ENCODE measurements at places on chromosomes 13 and 19.

GRCh38 chr13:62702502-62702901 lies 1286.9 kb upstream of the PCDH20 start:
- DNase-seq: no peak

DNA sequence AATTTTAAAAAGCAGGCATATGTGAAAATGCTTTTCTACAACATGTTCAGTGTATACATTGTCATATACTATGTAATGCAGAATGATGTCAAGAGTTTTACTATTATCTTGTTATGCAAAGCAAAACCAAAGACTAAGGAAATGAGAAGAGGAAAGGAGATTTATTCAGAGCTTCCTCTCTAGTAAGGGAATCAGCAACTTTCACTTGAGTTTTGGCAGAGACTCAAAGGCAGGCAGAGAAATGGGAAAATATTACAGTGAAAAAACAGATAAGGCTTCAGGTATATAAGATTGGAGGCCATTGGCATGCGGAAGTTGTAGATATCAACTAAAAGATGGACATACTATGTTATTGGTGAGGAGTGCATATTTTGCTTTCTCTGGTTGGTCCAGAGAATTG lies 512.0 kb upstream of the PCDH20 start:
- no peak for DNase-seq

GRCh38 chr13:78015782-78016181 lies 97.2 kb upstream of the EDNRB start:
- no peak for DNase-seq

DNA sequence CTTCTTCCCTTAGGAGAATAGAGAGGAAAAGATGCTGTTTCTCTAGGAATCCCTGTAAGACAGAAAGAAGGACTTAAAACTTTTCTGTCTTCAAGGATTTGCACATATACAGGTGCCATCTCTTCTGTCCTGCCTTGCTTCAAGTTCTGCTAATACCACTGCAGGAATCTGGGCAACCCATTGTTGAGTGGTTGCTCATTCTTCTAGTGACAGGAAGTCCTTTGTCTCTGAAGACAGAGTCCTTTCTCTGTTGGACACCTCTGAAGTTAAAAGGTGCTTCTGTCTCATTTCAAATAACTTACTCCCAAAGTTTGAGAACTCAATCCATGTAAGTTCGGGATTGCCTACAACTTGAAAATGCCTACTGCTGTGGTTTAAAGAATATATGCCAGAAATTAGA lies 114.4 kb upstream of the TMTC4 start:
- no peak for DNase-seq

DNA sequence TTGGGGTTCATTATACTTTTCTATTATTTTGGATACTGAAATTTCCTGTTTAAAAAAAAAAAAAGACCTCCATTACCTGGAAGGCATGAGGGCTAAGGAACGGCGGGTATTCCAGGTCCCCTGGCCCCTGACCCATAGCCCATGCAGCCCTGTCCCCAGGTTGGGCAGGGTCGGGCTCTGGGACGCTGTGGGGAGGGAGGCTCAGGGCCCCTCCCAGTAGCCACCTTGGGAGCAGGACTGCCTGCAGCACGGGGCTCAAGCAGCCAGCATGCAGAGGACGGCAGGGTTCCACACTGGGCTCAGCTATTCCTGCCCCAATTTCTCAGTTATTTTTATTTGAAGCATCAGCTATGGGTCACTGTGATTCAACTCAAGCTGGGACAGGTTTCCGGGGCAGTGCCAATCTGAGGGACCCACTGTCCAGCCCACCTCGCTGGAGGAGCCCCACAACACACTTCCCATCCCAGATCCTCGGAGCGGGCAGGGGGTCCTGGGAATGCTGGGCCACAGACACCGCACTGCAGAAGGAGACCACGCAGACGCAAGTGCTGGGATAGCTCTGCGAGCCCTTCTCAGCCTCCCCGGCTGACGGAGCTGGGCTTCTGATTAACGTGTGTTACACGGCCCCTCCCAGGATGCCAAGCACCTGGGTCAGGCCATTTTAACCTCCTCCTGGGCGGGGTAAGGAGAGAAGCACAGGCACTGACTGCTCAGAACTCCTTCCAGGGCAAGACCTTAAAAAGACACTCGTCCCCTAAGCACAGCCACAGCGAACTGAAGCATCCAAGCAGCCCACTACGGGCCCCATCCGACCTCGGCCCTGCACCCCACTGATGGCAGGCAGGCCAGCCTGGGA lies 60.1 kb downstream of the PEPD start:
- DNase-seq: no peak

DNA sequence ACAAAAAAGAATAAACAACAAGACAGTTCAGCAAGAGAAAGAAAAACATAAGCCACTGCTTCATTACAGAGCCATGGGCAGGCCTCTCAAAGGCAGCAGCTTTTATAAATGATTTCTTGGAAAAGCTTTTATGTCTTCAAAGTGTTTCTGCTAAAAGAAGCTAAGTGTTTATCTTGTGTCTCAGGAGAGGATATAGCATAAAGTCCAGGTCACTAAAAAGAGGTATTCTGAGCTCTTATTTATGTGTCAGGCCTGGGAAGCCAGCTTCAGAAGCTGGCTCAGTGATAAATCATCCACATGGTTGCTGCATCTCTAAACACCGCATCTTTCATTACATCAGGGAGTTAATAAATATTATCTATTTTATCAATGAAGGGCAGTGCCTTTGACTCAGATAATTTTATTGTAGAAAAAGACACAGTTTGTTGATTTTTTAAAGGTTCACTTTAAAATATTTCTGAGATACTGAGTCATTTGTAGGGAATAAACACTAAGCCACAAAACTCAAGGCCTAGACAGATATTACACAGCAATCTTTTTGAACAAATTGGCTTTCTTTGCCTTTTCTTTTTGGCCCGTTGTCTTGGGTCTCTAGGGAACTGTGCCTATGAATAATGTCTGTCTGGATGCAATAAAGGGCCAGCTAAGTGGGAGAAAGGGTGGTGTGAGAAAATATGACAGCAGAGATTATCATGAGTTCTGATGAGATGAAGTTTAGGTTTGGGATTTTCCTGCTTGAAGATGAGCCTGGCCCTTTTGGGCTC lies 1086.6 kb downstream of the UQCRFS1 start:
- DNase-seq: no peak

DNA sequence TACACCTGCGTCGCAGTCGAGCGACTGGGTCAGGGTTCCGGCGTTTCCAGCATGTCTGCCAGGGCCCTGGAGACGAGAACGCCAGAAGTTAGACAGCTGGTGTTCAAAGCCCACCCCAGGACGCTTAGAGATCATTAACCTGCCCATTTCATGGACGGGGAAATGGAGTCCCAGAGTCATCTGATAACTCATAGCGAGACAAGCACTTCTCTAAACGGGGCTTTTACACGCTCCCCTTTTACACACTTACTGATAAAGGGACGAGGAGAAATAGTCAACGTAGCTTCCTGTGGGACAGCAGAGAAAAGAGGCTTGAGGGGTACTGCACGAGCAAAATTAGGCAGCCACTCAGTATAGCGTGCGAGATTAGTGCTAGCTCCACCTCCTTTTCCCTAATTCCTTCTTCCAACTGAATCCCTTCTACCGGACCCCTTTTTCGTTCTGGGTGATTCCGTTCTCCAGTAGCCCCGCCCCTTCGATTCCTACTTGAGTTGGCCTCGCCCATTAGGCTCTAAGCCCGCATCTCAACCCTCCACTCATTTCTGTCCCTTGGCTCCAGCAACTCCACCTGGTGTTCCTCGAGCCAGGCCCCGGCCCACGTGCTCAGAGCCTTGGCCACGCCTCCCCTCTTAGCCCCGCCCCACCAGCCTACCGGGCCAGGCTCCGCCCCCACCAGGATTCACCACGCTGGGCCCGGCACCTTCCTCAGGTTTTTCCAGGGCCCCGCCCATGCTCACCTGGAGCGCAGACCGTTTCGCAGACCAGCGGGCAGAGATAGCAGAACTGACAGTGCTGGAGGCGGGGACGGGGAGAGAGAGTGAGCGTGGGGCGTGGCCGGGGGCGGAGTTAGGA lies 3.7 kb downstream of the HRC start:
- peak; percentile 13 for DNase-seq

GRCh38 chr13:26680572-26680971 lies 80.0 kb downstream of the GPR12 start:
- no peak for DNase-seq

DNA sequence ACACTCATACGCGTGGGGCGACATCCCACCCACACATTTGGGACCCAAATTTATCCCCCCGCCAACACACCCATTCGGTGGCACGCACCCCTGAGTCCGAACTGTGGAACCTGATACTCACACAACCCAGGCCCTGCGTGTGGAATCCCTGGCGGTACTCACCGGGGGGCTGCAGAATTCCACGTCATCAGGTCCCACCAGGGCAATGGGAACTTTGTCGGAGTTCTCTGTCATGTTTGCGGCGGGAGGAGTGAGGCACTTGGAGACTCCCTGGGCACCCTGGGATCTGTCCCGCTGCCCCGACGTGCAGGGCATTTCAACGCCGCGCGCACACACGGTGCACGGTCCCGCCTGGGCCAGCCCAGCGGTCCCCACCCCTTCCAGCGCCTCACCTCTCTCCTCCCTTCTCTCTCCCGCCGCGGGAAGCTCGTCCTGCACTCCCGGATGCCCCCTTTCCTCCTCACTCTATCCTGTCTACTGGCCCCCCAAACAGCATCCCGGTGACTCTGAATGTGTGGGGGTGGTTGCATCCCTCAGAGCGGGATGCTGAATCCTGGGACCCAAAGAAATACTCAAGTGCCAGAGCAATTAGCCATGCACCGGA lies at the start of gene CNMD:
CNMD (minus strand) TSS at position 353 of the 604 bp plus-strand sequence; CDS start at position 234, 119 bp downstream.
- no peak for DNase-seq

DNA sequence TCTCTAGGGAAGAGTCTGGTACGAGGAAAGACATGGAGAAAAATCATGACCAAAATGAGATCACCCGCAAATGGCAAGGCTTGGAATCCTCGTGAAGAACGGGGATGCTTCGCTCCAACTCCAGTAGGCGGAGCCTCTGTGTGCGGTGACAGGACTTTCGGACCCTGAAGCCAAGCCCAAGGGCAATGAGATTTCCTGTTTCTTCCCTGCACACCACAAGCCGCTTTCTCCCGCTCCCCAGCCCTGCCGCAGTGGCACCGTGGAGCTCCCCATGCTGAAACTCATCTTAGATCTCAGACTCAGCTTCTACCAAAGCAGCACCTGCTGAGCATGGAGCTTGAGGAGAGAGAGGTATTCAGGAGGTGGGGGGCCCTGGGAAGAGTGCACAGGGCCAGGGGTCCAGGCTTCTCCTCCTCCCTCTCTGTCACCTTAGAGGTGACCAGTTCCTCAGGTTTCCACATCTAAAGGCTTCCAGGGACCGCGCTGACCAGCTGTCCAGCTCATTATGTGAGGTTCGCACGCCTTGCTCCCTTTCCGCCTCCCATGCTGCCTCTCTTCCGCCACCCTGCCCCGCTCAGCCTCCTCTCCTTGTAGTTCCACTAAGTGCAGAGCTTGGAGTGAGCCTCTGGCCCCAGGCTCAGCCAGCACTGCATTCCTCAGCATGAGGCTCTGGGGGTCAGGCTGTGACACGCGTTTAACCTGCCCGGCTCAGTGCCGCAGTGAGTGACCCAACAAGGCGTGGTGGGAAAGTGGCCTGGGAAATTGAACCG lies 153.8 kb upstream of the SOX1 start:
- DNase-seq: no peak

DNA sequence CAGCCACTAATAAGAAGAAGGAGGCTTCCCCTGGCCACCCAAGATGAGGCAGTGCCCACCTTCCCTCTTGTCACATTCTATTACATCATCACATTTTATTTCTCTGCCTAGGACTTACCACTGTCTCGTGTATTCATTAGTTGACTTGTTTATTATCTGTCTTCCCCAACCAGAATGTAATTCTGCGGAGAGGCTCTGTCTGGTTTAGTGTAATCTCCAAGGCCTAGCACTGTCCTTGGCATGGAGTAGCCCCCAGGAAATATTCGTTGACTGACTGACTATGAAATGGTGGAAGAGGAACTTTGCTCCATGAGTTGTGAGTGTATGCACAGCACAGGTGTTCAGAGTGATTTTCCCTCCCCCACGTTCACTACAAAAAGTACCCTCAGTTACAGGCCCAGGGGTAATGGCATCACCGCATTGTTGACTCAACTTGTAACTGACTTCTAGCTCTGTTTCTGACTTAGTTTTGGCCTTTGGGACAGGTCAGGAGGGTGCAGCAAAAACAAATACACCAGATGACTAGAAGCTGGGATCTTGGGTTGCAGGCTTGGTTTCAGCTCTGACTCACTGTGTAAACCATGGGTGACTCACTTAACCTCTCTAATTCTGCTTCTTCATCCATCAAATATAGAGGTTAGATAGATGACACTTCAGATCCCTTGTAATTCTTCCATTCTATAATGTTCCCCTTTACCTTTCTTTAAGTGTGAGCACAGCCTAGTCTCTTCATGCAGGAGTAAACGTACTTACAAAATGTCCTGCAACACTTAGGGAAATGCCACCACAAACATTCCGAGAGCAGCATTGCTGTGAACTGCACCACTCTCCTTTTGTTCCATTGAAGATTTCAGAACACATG lies 229.7 kb downstream of the KCNRG start:
- no peak for DNase-seq

GRCh38 chr13:31476753-31477152 lies 262.6 kb upstream of the RXFP2 start:
- DNase-seq: no peak

- no peak for DNase-seq
Measured at GRCh38 chr13:45490068-45490467, 25.3 kb downstream of the COG3 start.

GRCh38 chr13:26236296-26236695 lies 14.2 kb upstream of the RNF6 start:
- no peak for DNase-seq

DNA sequence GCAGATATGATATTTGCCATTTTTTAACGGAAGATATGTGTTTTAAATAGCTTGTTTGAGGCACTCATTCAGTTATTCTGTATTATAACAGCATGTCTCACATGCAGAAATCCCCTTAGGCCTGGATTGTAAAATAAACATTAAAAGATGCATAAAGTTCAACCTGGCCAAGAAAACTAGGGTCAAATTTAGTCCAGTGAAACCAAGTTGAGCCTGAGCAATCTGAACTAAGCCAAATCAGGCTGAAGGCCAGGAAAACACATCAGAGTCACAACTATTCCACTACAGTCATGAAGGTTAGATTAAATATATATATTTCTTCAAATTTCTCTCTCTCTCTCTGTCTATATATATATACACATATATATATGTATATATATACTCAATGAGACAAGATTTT lies 504.8 kb downstream of the SLITRK1 start:
- no peak for DNase-seq

GRCh38 chr19:28941833-28942232 lies 271.1 kb downstream of the UQCRFS1 start:
- no peak for DNase-seq

- no peak for DNase-seq
Measured at GRCh38 chr19:21210037-21210621, 68.3 kb downstream of the ZNF431 start.
